IPS DF 19.7 (cell line): ENCODE measurements at places on chromosomes 16 and 17.

DNA sequence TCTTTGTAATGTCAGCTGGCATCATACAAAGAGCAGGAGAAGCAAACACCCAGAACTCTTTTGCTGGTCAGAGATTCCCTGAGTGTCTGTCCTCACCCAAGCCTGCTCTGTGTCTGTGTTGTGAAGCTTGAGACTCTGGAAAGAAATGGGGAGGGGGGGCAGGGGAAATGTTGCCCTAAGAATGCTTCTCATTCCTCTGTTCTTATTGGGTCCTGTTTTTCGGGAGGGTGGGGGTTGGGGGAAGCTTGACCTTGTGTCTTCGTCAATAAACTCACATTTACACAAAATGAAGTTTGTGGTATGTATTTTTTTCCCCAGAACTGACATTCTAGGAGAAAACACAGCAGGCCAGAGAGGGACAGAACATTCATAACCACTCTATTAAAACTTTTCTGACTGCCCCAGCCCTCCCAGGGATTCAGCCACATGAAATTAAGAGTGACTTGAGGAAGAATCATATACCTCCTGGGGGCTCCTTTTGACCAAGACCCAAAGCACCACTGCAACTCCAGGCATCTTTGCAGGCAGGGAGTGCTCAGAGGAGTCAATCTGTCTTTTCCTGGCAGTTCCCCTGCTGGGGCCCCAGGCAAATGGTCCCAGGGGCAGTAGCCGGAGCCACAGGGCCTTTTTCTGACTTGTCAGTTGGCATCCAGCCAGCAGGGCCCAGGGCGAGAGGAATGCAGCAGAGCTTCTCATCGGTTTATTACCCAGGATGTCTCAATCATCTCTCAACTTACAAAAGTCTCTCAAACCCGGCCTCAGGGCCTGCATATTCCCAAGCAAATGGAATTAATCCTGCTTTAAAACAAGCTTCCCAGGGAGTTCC is 5.1 kb upstream of the RASL10B start:
- no peak for DNase-seq

- no peak for DNase-seq
These were observed 323.3 kb downstream of the BCAS3 start for GRCh38 chr17:61000911-61001310.

DNA sequence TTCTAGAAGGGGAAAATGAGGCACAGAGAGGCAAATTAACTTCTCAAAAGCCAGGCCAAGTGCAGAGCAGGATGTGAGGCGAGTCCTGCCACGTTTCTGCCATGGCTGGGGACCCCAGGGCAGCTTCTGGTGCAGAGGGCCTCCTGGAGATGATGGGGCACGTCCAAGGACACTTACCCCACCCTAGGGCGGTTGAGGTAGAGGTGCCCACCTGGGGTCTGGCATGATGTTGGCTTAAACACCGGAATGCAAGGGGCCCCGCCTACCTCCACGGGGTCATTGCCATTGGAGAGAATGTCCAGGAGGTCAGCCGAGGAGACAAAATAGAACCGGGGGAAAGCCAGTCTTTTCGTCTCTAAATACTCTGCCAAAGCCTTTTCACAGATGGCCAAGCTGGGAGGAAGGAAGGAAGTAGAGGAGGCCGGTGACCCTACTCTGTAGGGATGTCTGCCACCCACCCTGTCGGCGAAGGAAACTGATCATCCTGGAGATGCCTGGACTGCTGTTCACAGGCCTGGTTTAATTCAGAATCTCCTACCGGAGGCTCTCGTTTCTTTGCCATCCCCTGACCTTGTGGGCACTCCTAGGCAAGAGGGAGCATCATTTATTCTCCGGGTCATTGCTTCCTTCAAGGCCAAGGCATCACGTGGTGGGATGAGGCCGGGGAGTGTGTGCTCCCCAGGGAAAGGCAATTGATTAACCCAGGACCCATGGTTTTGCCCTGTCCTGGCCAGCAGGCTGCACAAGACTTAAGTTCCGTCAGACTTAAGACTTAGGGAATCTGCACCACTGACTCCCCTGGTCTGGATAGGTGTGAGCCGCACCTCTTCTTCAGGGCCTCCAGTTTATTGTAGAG is 70.5 kb downstream of the DNAH17 start:
- DNase-seq: no peak

DNA sequence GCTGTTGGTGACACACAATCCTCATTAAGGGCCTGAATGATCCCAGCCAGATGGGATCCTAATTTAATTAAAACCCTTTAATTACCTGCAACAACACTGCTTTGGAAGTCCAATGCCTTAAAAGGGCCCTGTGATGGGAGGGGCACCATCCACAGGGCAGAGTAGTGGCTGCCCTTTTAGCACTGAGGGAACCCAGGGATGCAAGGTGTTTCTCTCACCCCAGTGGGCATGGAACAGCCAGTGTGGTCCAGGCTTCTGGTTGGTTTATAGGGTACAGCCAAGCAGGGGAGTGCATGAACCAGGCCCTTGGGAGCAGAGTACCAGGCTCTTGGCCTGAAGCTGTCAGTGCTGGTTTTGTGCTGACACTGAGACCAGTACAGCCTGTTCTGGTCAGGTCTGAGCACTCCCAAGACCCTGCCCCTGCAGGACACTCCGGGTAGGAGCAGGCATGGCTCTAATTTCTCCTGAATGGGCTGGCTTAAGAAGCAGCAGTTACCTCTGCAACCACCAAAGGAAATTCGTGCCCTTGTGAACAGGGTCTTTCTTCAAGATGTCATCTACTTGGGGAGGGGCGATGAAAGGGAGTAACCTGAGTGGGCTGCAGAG is 9.9 kb downstream of the NXPH3 start:
- DNase-seq: no peak

GRCh38 chr17:731644-732066 is 741 bp upstream of the TLCD3A start:
- no peak for DNase-seq
